ENCODE measurements at places on chromosomes 5 and 9. TPM values are rescaled to one million over a fixed set of nuclear protein-coding genes. Genes with fewer than 3 reads are reported as not detected.

DNA sequence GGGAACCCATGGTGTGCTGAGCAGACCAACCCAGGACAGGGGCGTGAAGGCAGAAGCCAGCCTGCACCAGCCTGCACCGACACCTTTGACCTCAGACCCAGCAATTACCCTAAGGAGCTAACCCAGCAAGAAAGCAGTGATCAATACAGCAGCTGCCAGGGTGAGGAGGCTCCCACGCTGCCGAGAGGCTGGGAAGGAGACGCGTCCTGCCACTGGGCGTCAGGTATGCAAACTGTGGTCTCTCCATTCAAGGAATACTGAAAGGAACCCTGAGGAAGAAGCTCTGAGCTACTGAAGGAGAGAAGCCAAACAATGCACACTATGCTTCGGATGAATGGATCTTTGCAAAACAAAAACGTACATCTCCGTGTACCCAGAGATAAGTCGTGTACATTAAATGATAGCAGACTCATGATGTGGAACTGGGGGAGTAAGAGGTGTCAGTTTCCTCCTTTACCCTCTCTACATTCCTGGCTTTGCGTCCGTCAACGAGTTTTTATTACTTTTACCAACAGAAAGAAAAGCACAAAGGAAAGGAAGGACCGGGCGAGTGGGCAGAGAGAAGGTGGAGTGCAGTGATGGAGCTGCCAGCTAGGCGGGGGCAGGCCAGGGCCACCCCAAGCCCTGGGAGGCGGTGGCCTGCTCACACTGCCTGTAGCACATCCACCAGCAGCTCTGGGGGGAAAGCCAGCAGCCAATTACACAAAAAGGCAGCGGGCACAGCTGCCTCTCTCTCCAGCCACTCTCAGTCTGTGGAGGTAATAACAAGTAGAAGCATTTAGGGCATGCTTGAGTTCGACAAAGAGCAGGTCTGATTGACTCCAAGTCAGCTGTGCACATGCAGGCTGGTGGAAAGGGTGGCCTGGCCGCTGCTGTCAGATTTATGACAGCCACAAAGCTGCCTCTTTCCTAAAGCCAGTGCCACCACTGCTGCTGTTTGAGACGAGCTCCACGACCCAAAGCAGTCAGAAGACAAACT, 29.3 kb downstream of the RASGEF1C start:
- no peak overlapping the region for H3K4me3 ChIP-seq
- DNase-seq: no peak
- H3K27ac ChIP-seq: no peak overlapping the region
- H3K36me3 ChIP-seq: peaks cover 8% of the 10 kb centered on the region

GRCh38 chr9:85264695-85265094, 477.1 kb downstream of the AGTPBP1 start:
- peaks cover 11% of the 10 kb centered on the region for H3K27me3 ChIP-seq
- H3K27ac ChIP-seq: no peak overlapping the region
- H3K36me3 ChIP-seq: no peaks in the 10 kb centered on the region

- peak overlapping the region; percentile 87 for H3K27ac ChIP-seq
- no peaks in the 10 kb centered on the region for H3K36me3 ChIP-seq
- DNase-seq: peak; percentile 82
- H3K4me1 ChIP-seq: peaks cover 32% of the 10 kb centered on the region
- no peaks in the 10 kb centered on the region for H3K27me3 ChIP-seq
These were observed 41.3 kb downstream of the CAST start for GRCh38 chr5:96703384-96703920.

DNA sequence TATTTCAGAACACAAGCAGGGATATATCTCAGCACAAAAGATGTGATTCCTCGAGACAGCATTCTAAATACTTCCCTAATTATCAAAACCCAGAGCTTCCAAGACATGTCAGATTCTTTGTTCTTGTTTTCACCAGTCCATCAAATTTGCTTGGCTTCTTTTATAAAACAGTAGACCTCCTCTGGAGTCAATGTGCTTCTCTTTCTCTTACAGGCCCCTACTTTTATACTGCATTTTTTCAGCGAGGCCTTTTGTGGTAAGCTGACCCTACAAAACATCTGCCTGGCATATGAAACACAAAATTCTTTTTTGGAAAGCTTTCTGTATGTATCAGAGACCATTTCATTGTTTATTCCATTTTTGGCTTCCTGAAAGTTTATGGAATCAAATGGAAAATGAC, 81.8 kb downstream of the ARSB start:
- DNase-seq: no peak
- H3K4me3 ChIP-seq: no peak overlapping the region
- no peaks in the 10 kb centered on the region for H3K27me3 ChIP-seq
- H3K36me3 ChIP-seq: peaks cover 29% of the 10 kb centered on the region
- peaks cover 25% of the 10 kb centered on the region for H3K4me1 ChIP-seq
- no peak overlapping the region for H3K27ac ChIP-seq

GRCh38 chr9:110040788-110041187, 167.2 kb downstream of the C9orf152 start:
- H3K27me3 ChIP-seq: no peaks in the 10 kb centered on the region
- no peak overlapping the region for H3K27ac ChIP-seq
- H3K4me3 ChIP-seq: no peak overlapping the region
- no peaks in the 10 kb centered on the region for H3K4me1 ChIP-seq
- no peaks in the 10 kb centered on the region for H3K36me3 ChIP-seq
- no peak for DNase-seq

- no peaks in the 10 kb centered on the region for H3K4me1 ChIP-seq
- no peaks in the 10 kb centered on the region for H3K36me3 ChIP-seq
- no peak overlapping the region for H3K27ac ChIP-seq
- H3K4me3 ChIP-seq: no peak overlapping the region
- no peak for DNase-seq
These were observed 192.4 kb downstream of the ARHGEF28 start for GRCh38 chr5:73818357-73818756.

- no peaks in the 10 kb centered on the region for H3K36me3 ChIP-seq
- H3K4me1 ChIP-seq: no peaks in the 10 kb centered on the region
- H3K27me3 ChIP-seq: no peaks in the 10 kb centered on the region
- H3K27ac ChIP-seq: no peak overlapping the region
These were observed 357.8 kb downstream of the NFIB start for GRCh38 chr9:13956107-13956506.

GRCh38 chr5:9067154-9067553, 478.7 kb downstream of the SEMA5A start:
- H3K27me3 ChIP-seq: no peaks in the 10 kb centered on the region
- no peak overlapping the region for H3K4me3 ChIP-seq
- H3K4me1 ChIP-seq: no peaks in the 10 kb centered on the region
- DNase-seq: no peak
- no peaks in the 10 kb centered on the region for H3K36me3 ChIP-seq
- no peak overlapping the region for H3K27ac ChIP-seq

- no peak overlapping the region for H3K27ac ChIP-seq
- no peak for DNase-seq
- no peak overlapping the region for H3K4me3 ChIP-seq
- no peaks in the 10 kb centered on the region for H3K27me3 ChIP-seq
- H3K4me1 ChIP-seq: no peaks in the 10 kb centered on the region
- H3K36me3 ChIP-seq: no peaks in the 10 kb centered on the region
These were observed 172.6 kb upstream of the PAPPA start for GRCh38 chr9:115980976-115981375.

DNA sequence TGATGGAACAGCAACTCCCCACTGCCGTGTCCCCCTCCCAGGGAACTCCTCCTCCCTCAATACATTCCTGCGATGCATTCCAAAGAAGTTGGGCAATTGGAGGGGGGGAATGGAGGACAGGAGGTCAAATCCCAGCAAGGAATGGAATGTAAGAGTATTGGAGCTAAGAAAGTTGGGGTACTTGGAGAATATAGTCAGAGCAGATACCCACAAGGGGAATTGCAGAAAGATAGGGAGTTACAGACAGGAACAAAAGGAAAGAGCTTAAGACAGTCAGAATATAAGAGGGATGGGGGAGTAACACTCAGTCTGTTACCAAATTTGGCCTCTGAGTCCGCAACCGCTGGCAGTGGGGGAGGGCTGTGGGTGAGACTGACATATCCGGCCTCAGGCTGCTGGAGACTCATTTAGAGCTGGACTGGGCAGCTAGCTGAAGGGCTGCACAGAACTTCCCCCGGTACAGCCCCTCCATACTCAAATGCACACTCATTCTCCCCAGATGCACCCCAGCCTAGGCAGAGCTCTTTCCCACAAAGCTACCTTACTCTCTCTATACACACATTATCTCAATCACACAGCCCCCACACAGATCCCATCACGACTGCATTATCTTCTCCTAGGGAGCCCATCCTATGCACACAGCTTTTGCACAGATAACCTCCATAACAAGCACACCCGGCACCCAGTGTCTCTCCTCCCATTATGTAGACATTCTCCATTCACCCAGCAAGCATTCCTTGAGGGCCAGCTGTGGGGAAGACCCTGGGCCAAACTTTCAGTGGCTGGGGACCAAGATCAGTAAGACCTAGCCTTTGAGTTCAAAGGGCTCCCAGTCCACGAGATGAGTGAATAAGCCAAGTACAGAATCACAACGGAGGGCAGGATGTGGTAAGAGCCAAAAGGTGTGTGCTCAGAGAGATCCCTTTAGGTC, 3.7 kb downstream of the TLN1 start:
- no peak overlapping the region for H3K4me3 ChIP-seq
- H3K27ac ChIP-seq: no peak overlapping the region
- H3K36me3 ChIP-seq: peaks cover 33% of the 10 kb centered on the region
- H3K27me3 ChIP-seq: no peaks in the 10 kb centered on the region
- H3K4me1 ChIP-seq: peaks cover 11% of the 10 kb centered on the region

DNA sequence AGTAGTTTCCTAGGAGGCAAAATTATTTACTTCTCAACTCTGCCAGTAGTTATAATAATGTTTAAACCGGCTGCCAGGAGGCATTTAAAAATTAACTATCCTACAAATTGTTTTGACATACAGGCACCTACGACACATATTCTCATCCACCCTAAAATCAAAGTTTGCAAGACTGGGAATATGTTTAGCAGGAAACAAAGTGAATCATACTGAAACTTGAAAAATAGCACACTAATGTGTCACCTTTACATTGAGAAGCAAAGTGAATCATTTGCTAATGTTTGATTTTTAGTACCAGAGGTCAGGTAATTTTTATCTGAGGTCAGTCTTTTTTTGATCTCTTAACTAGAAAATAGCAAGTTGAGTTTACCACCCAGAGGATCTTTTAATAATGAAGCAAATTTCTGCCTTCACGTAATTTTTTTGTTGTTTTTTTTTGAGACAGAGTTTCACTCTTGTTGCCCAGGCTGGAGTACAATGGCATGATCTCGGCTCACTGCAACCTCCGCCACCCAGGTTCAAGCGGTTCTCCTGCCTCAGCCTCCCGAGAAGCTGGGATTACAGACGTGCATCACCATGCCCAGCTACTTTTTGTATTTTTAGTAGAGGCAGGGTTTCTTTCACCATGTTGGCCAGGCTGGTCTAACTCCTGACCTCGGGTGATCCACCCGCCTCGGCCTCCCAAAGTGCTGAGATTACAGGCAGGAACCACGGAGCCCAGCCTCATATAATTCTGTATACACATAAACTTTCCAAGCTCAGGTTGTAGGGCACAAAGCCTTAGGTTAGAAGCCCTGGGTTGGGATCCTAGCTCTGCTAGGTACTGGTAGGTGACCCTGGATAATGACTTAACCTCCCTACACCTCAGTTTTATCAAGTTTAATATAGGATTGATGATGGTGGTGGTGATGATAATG, 124.3 kb downstream of the UGCG start:
- H3K4me1 ChIP-seq: peaks cover 11% of the 10 kb centered on the region
- DNase-seq: no peak
- no peak overlapping the region for H3K27ac ChIP-seq
- peaks cover 10% of the 10 kb centered on the region for H3K27me3 ChIP-seq
- no peak overlapping the region for H3K4me3 ChIP-seq

BASP1 gene
- 2.4 TPM for total RNA-seq

GM2A gene
- 13.8 TPM for total RNA-seq

ST8SIA4 gene
- total RNA-seq: 24.3 TPM

SHOC1 gene
- total RNA-seq: not detected

CARTPT gene
- not detected for total RNA-seq

PCDHA9 gene
- total RNA-seq: not detected

GABRB2 gene
- total RNA-seq: not detected

SPATA31D4 gene
- not detected for total RNA-seq
